ENCODE measurements at places on chromosomes 1 and 21.

DNA sequence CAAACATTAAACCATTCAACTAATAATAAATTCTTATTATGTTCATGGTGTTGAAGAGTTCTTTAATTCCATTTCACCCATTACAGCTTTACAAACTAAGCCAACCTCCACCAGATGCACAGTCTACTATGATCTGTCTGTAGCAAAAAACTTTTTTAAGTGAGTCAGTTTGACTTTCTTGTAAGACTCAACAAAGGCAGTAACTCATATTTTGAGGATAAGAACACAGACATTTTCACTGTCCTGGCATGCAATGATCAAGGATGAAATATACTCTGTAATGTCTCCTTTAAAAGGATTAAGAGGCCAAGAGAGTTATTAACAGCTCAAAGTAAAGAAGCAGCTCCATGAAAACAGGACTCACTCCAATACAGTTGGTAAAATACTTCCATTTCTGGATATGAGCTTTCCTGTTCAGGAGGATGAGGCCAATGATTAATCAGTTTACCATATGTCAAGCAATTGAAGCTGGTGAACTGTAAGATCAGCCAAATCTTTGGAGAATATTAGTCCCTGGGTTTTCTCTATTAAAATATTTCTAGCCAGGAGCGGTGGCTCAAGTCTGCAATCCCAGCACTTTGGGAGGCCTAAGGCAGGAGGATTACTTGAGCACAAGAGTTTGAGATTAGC lies 20.6 kb downstream of the XKR8 start:
- DNase-seq: no peak

GRCh38 chr1:161032409-161032808 lies 6.4 kb downstream of the TSTD1 start:
- DNase-seq: no peak

DNA sequence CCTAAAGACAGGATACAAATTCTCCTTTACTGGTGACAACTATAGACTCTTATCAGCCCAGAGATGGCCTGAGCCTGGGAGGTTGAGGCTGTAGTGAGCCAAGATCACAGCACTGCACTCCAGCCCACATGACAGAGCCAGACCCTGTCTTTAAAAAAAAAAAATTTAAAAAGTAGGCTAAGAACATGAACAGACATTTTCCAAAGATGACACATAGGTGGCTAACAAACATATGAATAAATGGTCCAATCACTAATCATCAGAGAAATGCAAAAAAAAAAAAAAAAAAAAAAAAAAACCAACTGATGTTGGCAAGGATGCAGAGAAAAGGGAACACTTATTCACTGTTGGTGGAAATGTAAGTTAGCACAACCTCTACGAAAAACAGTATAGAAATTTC lies 65.0 kb downstream of the TOR3A start:
- DNase-seq: no peak

DNA sequence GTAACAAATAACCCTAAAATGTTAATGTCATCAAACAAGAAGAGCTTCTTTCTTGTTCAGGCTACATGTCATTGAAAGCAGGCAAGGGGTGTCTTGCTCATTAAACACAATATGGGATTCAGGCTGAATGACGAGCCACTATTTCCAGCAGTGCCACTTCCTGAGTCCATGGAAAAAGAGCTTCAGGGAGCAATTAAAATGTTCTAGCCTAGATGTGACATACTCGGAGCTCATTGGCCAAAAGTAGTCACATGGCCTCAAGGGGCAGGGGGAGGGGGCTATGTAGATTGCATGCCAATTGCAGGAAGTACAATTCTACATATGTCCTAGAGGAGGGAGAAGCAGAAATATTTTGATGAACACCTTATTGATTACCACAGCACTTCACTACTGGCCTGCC lies 685.3 kb upstream of the ADGRL2 start:
- no peak for DNase-seq

- no peak for DNase-seq
These were observed 8.2 kb upstream of the AVPR1B start for GRCh38 chr1:206125346-206125745.

DNA sequence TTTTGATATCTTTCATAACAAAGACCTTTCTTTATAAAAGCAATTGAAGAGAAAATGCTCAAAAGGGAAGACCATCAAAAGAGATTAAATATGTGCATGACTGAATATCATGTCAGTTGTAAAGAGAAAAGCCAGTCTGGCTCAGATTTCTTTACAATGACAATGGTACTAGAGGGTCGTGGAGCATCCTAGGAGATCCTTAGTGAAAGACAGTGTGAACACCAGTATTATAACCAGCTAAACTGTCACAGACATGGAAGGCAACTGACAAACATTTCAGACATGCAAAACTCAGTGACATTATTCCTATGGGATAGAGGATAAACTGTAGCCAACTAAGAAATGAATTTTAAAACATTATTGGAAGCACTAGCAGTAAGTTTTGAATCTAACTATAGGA lies 27.1 kb upstream of the ADARB1 start:
- no peak for DNase-seq
